ENCODE measurements at places on chromosomes 2 and 18.
A peak's percentile ranks its signal among the peaks of the same experiment; 100 is the strongest.

GRCh38 chr2:11375025-11375688 is 30.7 kb upstream of the ROCK2 start:
- DNase-seq: no peak

DNA sequence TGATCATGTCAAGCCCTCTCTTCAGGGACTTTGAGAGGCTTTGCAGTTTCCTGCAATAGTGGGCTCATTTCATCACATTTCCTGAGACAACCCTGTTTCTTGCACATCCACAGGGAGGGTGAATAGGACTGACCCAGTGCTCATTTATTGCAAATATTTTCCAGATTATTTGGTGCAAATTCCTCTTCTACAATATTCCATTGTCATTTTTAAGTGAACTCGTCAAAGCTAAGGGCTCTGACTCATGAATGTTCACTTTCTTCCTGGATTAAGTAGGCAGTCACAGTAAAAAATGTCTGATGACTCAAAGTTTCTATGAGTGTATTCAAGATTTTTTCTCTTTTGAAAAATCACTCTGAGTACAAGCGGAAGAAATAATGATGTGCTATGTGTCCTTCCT is 225.5 kb upstream of the GALNT5 start:
- DNase-seq: no peak

DNA sequence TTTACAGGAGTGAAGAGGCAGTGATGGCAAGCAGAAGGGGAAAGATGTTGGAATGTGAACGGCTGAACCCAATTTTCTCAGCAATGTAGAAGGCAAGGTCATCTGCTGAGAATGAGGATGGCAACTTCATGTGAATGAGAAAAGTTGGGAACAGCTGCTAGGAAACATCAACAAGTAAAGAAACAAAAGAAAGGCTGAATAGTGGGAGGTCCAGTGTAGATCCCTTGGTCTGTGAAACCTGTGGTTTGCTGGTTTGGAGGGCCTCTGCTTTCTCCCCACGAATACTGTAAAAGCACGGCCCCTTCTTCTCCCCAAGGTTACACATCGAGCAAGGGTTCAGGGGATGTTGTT is 27.4 kb downstream of the MARCHF4 start:
- no peak for DNase-seq

GRCh38 chr2:177873915-177874314 is 198.7 kb downstream of the PDE11A start:
- no peak for DNase-seq

GRCh38 chr2:234032279-234032856 is 18.1 kb upstream of the SPP2 start:
- DNase-seq: peak; percentile 17
